ENCODE measurements at places on chromosomes 11 and 22.

- no peak for DNase-seq
Observed at GRCh38 chr11:33747979-33748378, 11.8 kb upstream of the CD59 start.

DNA sequence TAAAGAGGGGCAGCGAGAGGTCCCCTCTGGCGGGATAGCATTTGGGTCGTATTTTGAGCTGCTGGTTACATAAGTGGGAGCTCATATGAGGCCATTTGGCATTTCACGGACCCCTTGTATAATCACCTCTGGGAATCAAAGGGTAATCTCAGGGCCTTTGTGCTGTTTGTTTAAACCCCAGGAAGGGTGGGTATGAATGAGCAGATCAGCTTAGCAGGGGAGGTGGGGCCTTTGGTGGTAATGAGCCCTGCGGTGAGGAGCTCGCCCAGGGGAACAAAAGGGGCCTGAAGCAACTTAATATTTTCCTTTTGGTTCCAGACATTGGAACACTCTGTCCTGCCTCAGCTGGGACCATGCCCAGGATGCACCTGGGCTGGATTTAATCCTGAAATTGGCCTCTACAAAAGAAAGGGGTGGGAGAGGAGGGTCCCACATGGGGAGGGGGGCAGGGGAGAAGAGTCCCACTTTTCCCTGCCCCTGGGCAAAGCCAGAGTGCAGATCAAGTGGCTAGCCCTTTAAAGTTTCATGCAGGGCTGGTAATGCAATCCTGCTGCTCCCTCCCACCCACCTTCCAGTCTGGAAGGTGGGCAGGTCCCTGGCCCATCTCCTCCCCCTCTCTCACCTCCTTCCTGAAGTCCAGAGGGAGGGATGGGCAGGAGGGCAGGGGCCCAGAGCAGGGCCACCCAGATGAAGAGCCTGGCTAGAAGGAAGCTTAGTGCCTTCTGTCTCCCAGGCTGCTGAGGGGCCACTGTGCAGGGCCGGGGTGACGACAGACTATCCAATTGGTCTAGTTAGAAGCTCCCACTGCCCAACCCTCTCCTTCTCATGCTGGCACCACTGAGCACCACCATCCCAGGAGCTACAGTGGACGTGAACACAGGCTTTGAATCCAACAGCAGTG lies 10.5 kb downstream of the TSKU start:
- no peak for DNase-seq

- no peak for DNase-seq
Observed at GRCh38 chr11:36264011-36264972, 24.9 kb downstream of the COMMD9 start.

DNA sequence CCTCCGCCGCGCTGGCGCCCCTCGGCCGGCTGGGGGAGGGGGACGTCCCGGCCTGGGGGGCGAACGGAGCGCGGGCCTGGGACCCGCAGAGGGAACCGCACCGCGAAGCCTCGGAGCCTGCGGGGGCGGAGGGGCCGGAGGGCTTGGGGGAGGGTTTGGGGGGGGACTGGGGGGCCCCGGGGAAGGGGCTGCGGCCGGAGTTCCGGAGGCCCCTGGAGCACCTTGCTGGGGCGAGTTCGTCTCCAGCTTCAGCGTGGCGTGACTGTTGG lies 261 bp upstream of the SCT start:
- no peak for DNase-seq

DNA sequence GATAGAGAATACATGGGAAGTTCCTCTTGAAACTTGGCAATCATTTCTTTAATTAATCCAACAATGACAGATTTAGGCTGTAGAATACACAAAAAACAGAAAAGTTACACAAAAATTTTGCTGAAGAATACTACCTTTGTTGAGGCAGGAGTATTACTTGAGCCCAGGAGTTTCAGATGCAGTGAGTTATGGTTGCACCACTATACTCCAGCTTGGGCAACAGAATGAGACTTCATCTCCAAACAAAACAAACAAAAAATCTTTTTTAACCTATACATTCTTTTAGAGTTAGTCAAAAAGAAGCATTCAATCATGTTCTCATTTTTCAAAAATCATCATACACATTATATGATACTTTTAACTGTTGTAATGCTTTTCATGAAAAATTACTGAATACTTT lies 22.1 kb downstream of the UEVLD start:
- no peak for DNase-seq

DNA sequence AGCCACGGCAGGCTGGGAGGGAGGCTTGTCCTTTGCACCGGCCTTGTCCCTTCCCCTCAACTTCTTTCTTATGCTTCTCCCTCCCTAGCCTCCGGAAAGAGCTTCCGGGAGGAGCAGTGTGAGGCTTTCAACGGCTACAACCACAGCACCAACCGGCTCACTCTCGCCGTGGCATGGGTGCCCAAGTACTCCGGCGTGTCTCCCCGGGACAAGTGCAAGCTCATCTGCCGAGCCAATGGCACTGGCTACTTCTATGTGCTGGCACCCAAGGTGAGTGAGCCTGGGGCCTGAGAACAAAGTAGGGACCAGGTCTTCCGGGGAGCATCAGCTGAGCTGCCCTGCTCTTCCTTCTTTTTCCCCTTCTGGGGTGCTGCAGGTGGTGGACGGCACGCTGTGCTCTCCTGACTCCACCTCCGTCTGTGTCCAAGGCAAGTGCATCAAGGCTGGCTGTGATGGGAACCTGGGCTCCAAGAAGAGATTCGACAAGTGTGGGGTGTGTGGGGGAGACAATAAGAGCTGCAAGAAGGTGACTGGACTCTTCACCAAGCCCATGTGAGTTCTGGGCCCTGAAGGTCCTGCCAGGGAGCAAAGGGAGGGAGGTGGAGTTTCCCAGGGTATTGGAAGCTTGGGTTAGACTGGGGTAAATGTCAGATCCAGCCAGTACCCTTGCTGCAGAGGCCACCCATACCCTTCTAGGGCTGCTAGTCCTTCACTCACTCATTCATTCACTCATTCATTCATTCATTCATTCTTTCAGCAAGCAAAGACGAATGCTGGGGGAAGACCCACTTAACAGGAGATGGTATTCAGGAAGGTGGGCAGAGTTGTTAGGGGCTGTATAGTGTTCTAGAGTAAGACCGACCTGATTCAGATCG lies 22.6 kb downstream of the ADAMTS15 start:
- no peak for DNase-seq

GRCh38 chr22:27625769-27626674 lies 175.5 kb downstream of the MN1 start:
- DNase-seq: no peak

- DNase-seq: no peak
Observed at GRCh38 chr22:36480941-36481392, 473 bp downstream of the TXN2 start.

- DNase-seq: no peak
Observed at GRCh38 chr11:73804712-73805111, 17.0 kb downstream of the MRPL48 start.

DNA sequence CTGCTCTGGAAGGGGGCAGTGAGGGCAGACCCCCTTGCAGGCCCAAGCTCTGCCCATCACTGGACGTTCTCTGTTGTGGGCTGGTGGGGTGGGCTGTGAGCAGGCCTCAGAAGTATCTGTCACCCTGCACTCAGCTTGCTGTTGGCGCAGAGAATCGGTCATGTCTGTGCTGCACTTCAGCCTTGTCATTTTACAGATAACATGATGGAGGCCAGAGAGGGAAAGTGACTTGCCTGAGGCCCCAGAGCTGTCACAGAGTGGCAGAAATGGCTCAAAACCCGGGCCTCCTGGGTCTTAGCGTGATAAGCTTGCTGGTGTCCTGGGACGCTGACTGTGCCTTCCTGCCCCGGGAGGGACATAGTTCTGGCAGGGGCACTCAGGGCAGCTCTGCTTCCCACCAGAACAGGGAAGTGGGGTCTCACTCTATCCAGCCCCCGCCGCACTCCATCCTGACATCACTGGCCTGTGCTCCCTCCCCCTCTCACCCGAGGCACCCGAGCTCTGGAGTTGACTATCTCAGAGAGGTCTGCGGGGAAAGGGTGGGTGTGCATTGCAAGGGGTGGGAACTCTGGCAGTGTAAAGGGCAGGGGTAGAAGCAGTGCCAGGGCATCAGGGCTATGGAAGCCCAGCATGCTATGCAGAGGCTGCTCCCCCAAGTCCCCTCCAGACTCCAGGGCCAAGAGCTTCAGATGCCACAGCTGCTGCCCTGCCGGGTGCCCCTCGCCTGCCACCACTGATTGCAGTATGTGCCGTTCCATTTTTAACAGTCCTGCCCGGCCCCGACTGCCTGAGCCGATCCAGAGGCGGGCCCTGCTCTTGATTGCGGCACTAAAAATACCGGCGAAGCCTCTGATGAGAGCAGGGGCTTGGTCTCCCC lies 50.4 kb upstream of the NECTIN1 start:
- no peak for DNase-seq

DNA sequence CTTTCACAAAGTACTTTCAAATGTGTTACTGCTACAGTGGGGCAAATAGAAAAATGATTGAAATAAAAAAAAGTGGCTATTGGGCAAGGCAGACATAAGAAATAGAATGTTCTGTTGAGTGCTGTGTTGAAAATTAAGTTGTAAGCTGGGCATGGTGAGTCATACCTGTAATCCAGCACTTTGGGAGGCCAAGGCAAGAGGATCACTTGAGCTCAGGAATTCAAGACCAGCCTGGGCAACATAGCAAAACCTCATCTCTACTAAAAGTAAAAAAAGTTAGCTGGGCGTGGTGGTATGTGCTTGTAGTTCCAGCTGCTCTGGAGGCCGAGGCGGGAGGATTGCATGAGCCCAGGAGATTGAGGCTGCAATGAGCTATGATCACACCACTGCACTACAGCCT lies 26.9 kb upstream of the LDHA start:
- DNase-seq: no peak

GRCh38 chr11:72015511-72016061 lies 16.9 kb downstream of the IL18BP start:
- DNase-seq: no peak

GRCh38 chr22:20844055-20845037 lies 14.3 kb downstream of the PI4KA start:
- DNase-seq: no peak

DNA sequence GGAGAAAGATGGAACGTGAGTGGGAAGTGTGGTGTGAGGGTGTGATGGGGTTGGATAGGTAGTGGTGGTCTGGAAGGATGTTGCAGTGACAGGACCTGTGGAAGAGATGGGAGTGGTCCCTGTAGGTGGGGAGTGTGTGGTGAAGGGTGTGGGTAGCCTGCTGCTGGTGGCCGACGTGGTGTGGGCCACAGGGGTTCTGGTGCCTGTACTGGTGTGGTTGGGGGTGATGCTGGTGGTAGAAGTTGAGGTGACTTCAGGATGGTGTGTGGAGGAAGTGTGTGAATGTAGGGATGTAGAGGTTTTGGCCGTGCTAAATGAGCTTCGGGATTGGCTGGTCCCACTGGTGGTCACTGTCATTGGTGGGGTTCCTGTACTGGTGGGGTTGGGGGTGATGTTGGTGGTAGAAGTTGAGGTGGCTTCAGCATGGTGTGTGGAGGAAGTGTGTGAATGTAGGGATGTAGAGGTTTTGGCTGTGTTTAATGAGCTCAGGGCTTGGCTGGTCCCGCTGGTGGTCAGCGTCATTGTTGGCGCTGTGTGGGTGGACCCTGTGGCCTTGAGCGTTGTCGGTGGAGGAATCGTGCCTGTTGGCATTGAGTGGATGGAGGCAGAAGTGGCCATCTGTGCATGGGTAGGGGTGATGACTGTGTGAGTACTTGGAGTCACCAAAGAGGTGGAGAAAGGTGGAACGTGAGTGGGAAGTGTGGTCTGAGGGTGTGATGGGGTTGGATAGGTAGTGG lies 19.1 kb downstream of the MUC6 start:
- DNase-seq: peak; percentile 32

DNA sequence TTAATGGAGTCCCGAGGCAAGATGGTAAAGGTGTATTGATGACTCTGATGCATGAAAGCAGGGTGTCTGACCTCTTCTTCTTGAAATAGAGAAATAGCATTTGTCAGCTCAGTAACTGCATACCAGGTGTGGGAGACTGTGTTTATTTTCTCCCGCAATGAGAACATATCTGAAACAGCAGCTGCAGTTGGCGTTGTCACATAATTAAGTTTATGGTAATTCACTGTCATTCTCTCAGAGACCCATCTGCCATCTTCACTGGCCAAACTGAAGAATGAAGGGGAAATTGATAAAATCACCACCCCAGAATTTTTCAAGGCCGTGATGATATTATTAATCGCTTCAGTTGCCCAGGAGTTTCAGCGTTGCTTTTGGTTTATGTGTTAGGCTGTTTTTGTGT lies 20.1 kb upstream of the MCHR1 start:
- no peak for DNase-seq

GRCh38 chr11:1879941-1880720 lies 11.6 kb downstream of the PRR33 start:
- DNase-seq: no peak

DNA sequence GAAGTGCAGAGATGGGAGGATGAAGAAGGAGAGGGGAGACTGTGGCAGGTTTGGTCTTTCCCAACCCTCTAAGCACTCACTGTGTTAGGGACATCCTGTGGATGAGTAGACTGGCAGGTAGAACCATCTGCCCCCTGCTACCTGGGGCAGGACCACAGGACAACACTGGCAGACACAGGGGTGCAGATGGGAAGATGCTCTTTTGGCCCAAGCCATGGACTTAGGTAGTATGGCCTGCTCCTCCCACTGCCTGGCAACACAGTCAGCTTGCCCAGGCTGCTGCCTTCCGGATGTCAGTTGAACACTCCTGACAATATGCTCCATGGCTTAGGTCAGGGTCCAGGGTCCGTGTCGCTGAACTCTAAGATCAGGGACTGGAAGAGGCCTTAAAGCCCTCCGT lies 140.7 kb upstream of the NAV2 start:
- no peak for DNase-seq

DNA sequence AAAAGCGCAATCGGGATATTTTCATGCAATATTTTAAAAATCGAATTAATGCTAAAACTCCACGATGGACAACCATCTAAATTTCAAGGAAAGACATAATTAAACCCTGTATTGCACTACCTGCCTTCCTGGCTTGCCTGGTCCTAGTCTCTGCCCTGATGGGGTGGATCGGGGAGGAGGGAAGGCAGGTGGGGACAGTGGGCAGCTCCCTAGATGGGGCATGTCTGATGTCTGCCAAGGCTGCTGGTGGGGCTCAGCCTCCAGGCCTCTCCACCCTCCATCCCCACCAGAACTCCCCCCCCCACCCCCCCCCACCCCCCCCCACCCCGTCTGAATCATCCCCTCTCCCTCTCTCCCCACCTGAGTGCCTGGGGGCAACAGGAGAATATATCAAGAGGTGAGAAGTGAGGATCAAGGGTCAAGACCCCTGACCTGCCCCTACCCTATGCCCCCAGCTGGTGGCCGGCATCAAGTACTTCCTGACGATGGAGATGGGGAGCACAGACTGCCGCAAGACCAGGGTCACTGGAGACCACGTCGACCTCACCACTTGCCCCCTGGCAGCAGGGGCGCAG lies 650 bp downstream of the CST6 start:
- no peak for DNase-seq

GRCh38 chr22:45273452-45274075 lies 11.2 kb upstream of the UPK3A start:
- DNase-seq: no peak

- no peak for DNase-seq
Observed at GRCh38 chr11:20623252-20623651, 23.8 kb downstream of the SLC6A5 start.

GRCh38 chr11:9825315-9825714 lies 161.4 kb downstream of the SWAP70 start:
- no peak for DNase-seq

GRCh38 chr22:42511401-42511891 lies 8.2 kb downstream of the RRP7A start:
- no peak for DNase-seq

Measured in stimulated activated CD8-positive, alpha-beta memory T cell treated with anti-CD3 and anti-CD28 coated beads, Interleukin-4, amount 100 ng/mL, for 48 hours (primary cell).